ENCODE measurements at places on chromosomes 7 and 10.

DNA sequence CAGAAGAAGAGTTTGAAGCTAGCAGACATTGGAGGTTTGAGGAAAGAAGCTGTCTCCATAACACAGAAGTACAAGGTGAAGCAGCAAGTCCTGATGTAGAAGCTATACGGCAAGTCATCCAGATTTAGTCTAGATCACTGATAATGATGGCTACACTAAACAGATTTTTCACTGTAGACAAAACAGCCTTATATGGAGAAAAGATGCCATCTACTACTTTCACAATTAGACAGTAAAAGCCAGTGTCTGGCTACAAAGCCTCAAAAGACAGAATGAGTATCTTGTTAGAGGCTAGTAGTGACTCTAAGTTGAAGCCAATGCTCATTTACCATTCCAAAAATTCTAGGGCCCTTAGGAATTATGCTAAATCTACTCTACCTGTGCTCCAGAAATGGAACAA, 85.1 kb downstream of the SNX13 start:
- no peak for DNase-seq

DNA sequence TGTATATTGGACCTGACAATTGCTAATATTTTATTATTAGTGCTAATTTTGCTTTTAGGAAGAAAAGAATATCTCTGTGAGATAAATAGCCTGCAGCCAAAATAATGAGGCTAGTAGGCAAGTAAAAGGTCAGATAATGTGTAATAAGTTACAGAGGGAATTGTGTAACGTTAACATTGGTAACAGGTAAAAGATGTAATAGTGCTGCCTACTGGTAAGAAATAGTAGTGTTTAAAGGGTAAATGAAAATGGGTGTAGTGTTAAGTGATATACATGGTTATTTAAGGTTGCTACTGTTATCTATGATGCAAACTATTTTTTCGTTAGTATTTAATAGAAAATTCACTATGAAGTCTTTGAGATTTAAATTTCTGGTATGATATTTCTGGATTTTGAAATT, 9.2 kb upstream of the FOXP2 start:
- DNase-seq, result no peak

- no peak for DNase-seq
Observed at GRCh38 chr10:61389887-61390286, 63.3 kb downstream of the TMEM26 start.

DNA sequence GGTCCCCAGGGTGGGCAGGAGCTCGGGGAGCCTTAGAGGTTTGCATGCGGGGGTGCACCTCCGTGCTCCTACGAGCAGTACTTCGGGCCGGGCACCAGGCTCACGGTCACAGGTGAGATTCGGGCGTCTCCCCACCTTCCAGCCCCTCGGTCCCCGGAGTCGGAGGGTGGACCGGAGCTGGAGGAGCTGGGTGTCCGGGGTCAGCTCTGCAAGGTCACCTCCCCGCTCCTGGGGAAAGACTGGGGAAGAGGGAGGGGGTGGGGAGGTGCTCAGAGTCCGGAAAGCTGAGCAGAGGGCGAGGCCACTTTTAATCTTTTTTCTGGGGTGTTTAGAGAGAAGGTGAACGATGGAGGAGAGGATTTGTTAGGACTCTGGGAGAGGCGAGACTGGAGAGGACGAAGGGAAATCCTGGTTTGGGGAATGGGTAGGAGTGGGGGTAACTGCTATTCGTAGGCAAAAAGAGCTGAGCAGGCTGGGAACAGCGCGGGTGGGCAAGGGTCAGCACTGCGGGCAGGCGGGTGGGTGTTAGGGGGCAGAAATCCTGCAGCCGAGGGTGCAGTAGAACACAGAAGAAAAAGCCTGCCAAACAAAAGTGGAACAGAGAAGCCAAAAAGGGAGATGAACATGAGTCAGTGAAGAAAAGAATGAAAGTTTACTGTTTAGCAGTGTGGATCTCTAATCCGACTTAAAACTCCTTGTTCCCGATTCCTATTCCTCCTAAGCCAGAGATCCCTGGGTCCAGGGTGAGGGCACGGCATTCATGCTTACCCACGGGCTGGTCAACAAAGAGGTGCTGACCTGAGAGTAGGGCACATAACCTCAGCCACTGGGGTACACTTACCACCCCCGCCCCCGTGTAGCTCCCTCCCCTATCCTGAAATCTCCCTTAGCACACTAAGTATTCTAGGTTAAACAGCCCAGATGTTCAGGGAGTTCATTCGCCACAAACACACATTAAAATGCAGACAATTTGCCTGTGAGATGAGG, 26.9 kb downstream of the PRSS2 start:
- no peak for DNase-seq

GRCh38 chr10:132591166-132591971, 53.8 kb downstream of the INPP5A start:
- no peak for DNase-seq

GRCh38 chr7:5284304-5285281, 1.9 kb downstream of the SLC29A4 start:
- DNase-seq, result no peak

DNA sequence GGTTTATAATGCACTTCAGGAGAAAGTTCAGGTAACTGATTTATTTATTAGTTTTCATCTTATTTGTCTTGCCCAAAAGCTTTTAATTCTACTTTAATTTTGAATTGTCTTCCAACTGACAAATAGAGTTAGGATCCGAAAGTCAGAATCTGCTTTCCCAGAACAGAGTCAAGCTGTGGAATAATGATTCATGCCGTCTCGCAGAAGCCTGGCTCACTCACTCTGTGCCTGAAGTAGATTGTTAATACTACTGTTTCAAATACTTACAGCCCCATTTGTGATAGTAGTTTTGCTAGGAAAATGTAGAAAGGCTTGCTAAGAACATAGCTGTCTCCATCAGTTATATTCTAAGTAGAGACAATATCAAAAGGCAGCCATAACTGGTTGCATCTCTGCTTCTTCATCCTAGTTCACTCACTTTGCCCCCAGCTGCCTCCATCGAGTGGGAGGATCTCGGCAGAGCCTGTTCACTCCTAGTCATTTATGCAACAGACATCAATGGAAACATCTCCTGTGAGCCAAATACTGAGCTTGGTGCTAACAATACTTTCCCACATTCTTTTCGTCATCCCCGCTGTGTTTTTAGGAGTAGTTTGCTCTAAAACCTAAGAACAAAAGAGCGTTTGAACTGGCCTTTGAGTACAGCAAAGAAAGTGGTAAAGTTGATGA, 28.0 kb downstream of the ABRAXAS2 start:
- no peak for DNase-seq

DNA sequence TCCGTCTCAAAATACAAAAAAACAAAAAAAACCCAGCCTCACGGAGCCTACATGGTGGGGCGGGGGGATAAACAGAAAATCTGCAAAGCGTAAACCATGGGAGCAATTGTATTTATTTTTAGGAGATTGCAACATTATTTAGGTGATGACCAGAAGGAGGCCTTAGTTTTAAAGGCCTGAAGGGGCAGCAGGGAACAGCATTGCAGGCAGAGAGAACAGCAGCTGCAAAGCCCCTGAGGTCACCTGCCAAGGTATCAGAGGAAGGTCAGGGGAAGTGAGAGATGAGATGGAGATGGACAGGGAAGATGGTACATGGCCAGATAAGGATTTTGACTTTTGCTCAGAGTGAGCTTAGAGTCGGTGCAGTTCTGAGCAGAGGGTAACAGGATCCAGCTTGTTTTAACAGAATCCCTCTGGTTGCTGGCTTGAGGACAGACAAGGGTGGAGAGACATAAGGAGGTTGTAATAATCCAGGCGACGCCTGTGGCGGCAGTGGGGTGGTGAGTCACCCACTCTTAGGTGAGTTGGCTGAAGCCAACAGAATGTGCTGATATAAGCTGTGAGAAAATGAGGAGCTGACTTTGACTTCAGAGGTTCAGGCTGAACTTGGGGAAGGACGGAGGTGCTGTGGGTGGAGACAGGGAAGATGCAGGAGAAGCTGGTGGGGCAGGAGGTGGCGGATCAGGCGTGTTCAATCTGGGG, 82.3 kb upstream of the GTF2I start:
- no peak for DNase-seq

DNA sequence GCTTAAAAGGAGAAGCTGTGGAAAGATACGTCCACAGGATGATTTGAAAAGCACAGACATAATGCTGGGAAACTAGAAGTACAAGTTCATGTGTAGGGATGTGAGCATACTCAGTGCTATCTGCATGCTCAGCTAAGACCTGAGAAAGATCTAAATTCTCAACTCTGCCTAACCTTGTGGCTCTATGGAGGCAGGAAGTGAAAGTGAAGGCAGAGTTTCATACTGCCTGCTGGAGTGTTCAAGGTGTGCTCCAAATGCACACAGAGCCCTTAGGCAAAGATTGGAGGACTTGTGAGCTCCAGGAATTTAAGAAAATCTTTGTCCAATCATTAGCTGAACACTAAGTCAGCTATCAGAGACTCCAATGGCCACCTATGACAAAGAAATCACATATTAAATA, 190.9 kb downstream of the RNLS start:
- DNase-seq, result no peak

DNA sequence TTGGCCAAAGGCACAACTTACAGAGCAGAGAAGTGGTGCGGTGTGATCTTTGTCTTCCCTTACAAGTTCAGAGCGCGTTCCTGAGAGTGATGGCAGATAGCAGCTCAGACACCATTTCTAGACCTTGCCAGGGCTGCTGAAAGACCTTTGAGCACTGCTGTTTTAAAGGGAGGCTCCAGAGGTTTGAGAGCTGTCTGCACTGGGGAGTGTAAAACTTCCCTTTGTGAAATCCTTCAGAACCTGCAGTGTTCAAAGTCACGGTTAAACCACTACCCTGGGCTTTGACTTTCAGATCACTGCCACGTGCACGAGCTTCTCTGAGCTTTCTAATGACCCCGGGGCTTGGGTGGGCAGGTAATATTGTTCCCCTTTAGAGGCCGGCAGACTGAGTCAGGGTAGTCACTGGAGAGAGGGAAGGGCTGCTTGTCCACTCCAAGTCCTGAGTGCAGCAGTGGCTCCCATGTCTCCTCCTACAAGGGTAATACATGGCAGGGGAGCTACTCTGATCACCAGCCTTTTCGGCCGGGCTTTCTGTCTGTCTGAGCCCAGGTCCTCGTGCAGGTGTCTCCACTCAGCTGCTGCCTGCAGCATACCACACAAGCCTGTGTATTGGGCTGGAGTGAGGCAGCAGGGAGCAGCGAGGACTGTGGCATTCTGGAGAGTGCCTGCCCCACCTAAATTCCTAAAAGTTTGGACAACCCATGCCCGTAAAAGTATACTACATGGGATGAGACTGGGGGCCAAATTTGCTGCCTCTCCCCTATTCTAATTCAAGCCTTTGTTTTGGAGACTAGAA, 63.3 kb downstream of the ZMIZ1 start:
- DNase-seq, result no peak

GRCh38 chr7:96636979-96637378, 72.7 kb downstream of the SEM1 start:
- no peak for DNase-seq

GRCh38 chr10:49512121-49512809, 26.7 kb downstream of the ERCC6 start:
- DNase-seq, result no peak

DNA sequence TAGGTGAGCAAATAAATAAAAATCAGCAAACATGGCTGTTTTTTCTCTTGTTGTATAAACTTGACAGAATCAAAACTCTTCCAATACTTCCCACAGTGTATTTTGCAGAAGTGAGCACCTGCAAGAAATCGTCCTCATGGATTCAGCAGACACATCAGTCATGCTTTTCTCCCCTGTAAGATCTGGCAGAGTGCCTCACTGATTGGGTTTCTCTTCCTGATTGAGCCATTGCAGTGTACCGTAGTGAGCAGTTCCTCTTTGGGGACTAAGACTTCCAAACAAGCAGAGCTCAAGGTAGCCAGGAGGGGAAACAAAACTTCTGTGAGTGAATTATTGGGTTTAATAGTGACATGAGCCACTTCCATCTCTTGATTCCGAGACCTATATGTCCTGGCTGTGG, 2.2 kb upstream of the CCDC3 start:
- no peak for DNase-seq

DNA sequence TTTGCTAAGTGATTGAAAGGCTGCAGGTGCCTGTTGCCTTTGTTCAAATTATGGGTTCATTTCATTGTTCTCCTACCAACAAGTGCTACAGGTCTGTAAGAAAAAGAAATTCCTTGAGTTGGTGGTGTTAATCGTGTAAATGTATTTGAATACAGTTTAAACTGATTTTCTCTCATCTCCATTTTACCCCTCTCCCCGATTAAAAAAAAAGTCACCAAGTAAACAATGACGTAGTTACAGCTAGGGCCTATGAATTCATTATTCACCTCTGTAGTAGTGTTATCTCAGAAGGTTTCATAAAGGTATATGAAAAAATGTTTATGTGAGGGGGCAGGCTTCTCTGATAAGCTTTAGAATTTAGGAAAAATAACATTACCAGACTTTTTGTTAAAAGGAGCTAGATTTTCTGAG, 1.1 kb downstream of the REEP3 start:
- no peak for DNase-seq

DNA sequence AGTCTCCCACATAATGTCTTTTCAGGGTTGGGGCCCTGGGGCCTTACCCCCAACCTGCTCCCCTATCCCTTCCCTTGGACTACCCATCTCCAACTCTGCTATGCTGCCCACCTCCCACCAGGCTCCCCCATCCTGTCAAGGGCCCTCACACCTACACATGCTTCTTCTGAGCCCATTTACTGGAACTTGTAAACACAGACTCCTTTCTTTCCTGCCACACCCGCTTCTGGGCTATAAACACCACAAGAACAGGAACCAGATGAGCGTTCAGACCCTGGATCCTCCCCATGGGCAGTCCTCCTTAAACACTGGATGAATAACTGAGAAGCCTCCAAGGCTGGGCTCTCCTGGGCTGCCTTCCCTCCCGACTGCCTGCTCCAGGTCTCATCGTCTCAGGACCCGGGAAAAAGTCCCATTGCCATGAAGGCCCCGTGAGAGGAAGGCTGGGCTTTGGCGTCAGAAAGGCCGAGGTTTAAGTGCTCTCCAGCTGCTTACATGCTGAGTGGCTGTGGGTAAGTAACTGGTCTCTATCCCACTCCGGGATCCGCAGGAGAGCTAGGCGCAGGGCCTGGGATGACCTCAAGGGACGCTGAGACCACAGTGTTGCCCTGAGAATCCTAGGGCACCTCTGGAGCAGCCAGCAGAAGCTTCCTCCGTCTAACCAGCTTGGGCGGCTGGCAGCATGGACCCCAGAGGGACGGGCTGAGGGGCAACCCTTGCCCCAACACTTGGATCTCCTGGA, 15.6 kb upstream of the CRHR2 start:
- DNase-seq, result no peak

Measured in esophagus squamous epithelium (tissue), 5 donors.